Activated naive CD8-positive, alpha-beta T cell treated with anti-CD3 and anti-CD28 coated beads, Interleukin-2, amount 50 U/mL, for 16 hours (primary cell): ENCODE measurements at places on chromosomes 6 and 20.
A peak's percentile ranks its signal among the peaks of the same experiment; 100 is the strongest.

DNA sequence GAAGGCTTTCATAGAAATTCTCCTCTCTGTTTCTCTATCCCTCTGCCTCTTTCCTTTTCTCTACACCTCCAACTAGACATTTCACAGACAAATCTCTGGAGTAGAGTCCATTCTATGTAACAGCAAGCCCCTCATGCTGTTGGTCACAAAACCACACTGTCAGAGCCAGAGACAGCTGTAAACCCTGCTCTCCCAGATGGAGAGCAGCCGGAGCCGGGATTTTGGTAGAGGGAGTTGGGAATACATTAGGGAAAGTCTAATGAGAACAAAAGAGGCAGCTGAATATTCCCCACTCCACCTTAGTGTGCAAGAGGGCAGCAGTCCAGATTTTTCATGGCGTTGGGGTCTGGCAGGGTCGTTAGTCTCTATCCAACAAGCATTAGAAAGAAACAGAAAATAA lies 68.3 kb upstream of the EDN1 start:
- no peak for DNase-seq

DNA sequence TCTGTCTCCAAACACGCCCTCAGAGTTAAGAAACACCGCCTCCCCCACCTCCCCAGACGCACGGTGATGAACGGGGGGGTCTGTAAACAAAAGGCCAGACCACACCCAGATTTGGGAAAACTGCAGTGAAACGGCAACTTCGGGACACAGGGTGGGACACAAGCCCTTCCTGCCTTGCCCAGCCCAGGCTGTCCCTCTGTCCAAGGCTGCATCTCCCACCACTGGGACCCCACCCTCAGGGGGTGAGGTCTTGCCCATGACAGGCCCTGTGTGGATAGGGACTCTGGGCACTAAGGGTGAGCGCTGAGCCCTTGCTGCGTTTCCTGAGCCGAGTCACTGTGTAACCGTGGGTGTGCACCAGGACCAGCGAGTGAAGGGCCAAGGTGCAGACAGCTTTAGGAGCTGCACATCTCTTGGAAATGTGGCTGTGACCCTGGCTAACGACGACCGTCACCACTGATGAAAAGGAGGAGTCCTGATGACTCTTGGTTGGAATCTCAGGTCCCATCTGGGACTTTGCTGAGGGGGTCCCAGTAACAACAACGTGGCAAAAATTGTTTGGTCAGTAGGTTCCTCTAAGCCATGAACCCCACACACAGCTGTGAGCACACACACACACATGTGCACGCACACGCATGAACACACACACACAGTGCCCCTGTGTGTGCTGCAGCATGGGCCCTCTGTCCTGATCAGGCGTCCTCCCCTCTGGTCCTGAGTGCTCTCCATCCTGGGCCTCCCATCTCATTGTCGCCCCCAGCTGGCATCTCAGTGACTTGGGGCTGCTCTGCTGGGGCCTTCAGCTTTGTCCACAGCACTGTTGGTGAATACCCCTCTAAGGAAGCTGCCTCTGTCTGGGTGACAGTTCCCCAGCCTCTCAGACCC lies 100.6 kb downstream of the RAMACL start:
- no peak for DNase-seq

GRCh38 chr20:3101737-3102574 lies 17.4 kb upstream of the AVP start:
- peak; percentile 29 for DNase-seq

DNA sequence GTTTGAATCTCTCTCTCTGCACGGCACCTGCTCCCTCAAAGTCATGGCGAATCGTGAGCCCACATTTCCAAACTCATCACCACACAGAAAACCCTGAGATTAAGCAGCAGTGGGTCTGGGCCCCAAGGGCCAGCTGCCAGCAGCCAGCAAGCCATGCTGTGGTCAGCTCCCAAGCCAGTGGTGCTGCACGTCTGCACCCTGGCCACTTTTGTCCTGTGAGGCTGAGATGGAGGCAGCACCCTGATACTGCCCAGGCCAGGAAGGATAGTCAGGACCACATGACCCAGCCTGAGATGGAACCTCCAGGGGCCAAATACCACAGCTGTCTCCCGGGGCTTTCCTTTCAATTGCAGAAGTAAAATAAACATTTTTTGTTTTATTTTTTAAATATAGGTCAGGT lies 93.9 kb downstream of the PRND start:
- DNase-seq = no peak

GRCh38 chr20:40470445-40471260 lies 218.4 kb downstream of the MAFB start:
- DNase-seq = no peak

DNA sequence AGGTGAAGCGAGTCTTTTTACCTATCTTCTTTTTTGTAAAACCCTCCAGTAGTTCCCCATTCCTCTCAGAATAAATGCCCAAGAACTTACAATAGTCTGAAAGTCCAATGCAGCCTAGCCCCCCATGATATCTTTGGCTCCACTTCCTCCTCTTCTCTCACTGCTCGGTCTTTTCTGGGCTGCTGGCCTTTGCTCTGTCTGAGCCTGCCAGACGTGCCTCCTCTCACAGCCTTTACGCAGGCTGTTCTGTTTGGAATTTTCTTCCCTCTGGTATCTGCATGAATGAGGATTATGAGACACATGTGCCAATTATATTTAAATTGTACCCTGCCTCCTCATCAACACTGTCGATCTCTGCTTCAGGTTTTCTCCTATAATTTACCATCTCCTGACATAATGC lies 174.1 kb downstream of the EYA4 start:
- no peak for DNase-seq
